T47D (cell line): ENCODE measurements at places on chromosomes 5 and 9.

DNA sequence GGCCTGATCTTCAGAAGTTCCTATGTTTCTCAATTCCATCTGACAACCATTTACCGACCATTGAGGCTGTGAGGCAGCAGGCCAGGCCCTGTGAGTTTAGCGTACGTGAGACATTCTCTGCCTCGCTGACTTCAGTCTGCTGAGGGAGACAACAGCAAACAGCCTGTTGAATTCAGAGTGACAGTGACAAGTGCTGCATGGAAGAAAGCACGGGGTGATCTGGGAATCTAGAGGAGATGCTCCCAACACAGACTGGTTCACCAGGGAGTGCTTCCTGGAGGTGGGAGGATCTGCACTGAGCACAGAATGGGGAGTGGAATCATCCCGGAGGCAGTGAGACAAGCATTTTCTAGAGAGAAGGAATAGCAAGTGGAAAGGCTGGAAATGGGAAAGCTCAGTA is 10.0 kb upstream of the DDX41 start:
- DNase-seq = no peak

DNA sequence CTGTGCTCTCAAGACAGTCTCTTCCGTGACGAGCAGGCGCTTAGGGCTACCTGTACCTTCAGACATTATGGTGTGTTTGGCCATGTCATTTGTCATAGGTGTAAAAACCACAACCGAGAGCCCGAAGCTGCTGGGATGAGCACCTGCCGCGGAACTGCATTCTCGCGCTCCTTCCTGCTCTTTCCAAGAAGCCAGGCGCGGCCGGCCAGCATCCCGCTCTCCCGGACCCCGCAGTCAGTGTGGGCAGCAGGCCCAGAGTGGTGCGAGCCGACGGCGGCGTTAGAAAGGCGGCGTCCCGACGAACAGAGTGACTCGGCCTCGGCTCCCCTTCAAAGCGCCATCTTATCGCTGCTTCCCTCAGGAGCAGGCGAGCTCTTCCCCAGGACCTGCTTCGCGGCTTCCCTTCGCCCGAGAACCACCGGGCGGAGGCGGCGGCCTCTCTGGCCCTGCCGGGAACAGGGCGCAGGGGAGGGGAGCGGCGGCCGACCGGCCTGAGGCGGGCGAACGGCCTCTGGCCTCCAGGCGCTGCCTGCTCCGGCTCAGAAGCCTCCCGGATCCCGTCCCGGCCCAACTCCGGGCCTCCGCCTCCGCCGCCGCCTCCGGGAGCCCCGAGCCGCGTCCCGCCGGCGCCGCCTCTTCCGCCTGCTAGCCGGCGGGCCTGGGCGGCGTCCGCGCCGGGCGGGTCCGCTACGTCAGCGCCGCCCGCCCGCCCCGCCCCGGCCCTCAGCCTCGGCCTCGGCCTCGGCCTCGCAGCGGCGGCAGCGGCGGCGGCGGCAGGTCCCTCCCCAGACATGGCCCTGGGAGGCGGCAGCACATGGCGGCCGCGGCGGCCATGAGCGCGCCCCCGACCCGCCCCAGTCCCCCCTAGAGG is at the start of gene FAM120A:
Gene FAM120A, plus strand, starts transcription at position 741 of the 871 bp plus-strand sequence. CDS start 231 bp downstream, outside the sequence.
- DNase-seq = peak; percentile 41

DNA sequence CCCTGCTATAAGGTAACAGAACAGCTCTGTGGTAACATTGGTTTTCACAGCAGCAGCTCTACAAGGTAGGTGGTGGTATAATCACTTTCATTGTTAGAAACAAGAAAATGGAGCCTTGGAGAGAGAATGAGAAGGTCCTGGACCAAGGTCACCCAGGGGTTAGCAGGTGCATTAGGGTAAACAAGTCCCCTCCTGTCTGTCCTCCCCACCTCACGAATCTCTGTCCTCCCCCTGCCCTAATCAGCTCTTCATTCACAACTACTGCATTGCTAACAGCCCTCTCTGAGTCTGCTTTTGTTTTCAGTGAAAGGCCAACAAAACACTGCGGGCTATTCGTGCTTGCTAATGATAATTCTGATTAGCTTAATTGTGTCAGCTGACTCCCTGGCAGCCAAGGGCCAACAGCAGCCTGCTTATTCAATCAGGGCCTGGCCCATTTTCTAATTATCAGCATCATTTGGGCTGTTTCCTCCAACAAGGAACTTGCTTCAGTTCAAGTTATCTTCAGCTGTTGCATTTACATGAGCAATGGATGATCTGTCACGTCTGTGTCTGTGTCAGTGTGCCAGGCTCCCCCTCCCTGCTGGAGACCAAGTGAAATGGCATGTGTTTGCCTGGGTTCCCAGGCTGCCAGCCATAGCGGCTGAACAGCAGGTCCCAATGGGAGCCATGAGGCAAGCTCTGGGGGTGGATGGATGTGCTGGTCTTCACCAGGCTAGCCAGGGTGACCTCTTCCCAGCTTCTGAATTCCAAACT is 56.7 kb upstream of the EQTN start:
- DNase-seq = no peak

- DNase-seq = no peak
Measured at GRCh38 chr5:128764601-128765310, 200.5 kb upstream of the SLC27A6 start.

GRCh38 chr5:33470544-33470943 is 29.8 kb downstream of the TARS1 start:
- peak; percentile 15 for DNase-seq

- DNase-seq = no peak
Measured at GRCh38 chr5:94544031-94544650, 74.3 kb downstream of the KIAA0825 start.

DNA sequence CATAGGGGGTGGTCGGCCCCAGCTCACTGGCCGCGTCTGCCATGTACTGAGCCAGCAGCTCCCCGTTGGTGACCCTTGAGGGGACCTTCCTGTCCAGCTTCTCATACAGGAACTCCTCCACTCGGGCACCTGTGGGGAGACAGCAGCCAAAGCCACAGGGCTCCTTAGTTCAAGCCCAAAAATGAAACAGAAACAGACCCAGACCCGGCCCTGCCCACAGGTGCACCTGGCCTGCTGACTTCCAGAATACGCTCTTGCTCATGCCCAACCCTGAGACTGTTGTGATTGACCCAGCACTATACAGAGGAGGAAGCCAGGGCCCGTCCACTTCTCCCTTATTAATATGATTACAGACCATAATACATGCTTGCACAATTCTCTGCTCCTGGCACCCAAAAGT is 7.0 kb downstream of the SH3GLB2 start:
- DNase-seq = no peak

DNA sequence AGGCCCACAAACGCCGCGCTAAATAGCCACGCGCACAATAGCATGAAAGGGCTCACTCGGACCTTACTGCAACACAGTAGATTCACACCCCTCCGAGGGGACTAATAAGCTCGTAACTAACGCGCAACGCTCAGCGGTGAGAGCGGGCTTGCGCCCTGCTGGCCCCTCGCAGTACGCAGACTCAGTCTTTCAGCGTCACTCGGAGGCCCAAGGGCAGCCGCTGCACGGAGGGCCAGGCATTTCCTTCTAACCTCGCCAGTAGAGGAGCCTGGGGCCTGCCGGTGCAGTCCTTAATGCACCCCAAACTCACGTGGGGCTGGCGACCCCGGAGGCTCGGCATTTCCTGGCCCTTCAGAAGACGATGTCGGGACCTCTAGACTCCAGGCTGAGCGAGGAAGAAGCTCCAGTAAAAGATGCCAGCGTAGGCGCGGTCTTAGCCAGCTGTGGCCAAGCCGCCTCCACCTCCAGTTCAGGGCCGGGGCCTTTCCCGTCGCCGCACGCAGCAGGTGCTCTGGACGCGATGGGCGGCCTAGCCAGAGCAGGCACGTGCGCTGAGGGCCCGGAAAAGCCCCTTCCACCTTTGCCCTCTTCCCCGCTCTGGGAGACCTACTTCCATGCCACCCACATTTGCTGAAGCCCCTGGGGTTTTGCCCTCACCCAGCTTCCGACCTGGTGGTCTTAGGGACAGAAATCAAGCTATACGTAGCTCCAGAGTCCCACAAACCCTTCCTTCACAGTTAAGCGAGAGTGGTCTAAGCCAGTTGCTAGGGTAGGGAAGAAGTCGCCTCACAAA is 38.3 kb upstream of the TIFAB start:
- DNase-seq = no peak

GRCh38 chr5:96563816-96564215 is 98.4 kb upstream of the CAST start:
- DNase-seq = no peak

DNA sequence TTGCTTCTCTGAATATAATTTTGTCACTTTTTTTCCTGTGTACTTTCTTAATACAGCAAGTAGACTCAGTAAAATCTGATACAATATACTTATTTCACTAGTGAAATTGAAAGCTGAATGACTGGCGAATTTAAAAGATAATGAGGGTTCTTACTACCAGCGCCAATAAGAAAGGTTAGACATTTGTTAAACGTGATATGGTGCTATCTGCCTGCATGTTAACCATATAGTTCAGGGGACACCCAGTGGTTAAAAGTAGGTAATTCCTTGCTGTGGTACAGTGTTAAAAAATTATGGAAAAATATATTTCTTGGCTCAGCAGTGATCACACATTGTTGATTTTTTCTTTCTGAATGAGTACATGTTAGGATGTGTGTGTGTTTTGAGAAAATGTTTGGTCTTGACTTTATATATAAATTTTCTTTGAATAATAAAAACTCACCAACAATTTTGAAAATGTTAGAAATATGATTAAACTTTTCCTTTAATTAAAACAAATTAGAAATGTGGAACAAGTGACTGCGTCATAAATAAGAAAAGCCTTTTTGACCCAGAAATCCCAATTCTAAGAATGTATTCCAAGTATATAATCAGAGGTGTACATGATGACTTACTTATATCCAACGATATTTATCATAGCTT is 25.8 kb downstream of the CAST start:
- peak; percentile 28 for DNase-seq

DNA sequence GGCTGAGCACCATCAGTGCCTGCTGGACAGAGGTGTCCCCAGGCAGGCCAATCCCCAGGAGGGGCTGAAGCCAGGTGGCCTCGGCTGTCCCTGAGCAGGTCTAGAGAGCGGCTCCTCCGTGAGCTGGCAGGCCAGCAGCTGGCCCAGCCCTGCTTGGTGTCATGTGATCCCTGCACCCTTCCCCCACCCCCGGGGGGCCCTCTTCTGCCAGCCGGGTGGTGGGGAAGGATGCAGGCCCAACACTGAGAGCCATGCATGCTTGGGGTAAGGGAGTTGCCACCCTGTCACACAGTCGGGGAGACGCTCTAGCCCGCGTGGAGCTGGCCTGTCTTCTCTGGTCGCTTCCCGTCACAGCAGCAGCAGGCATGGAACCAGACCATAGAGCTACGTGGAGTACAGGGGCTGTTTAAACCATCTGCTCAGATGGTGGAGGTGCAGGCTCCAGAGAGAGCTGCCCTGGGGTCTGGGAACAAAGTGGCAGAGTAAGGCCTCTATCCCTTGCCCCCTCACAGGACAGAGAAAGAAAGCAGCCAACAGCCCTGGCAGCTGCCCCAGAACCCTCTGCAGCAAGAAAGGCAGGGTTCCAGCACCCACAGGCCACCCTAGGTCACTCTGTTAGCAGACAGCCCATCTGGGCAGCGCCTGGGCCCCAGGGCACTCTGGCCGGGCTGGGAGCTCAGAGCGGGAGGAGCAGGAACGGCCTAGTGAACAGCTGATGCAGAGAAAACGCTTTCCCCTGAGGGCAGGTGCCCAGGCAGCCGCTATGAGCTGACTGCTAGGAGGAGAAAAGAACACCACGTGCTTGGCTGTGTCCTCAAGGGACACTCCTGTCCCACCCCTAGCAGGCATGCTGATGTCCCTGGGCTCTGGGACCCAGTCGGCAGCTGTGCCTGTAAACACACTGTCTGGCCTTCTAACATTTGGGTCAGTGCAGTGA is 6.8 kb downstream of the RALGDS start:
- DNase-seq = peak; percentile 61

DNA sequence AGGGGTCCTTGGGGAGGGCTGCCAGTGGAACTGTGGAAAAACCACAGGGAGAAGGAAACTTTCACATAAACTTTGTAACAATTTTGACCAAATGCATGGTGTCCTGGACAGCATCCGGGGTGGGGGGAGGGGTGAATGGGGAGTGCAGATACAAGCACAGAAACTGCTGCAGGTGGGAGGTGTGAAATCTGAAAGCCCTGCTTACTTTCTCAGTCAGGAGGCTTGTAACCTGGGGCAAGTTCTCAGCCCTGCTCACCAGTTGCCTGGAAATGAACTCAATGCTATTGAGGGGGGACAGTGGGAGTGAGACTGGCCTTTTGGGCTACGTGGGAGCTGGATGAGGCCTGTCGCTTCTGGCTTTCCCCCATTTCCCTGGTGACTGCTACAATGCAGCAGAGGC is 694.5 kb upstream of the ZNF608 start:
- DNase-seq = no peak

- peak; percentile 76 for DNase-seq
Measured at GRCh38 chr9:110427497-110428104, 89.9 kb upstream of the TXNDC8 start.

DNA sequence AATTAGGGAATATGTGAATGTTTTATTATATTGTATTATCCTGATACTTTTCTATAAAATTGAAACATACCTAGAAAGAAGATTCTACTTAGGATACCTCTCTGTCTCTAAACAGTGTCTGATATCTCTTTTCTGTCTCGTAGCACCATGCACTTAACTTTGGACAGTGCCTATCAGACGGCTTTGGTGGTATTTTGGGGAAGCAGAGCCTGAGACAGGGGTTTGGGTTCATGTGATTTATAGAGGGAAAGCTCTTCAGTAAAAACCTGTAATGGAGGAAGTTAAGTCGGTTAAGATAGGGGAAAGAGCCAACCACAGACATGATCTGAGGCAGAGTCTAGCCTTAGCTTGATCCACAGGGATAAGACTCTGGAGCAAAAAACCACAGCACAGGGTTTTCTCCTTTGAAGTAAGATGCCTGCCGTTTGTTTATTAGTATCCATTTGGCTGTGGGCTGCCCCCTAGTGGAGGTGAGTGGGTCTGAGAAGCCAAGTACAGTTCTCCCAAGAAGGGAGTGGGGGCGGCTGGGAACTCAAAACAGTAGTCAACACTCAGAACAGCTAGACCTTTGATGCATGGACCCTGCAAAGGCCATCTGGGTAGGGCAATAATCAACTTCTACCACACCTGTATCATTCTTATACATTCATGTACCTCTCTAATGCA is 141.2 kb upstream of the ASTN2 start:
- DNase-seq = peak; percentile 22
